ENCODE measurements at places on chromosomes 2 and 18.

DNA sequence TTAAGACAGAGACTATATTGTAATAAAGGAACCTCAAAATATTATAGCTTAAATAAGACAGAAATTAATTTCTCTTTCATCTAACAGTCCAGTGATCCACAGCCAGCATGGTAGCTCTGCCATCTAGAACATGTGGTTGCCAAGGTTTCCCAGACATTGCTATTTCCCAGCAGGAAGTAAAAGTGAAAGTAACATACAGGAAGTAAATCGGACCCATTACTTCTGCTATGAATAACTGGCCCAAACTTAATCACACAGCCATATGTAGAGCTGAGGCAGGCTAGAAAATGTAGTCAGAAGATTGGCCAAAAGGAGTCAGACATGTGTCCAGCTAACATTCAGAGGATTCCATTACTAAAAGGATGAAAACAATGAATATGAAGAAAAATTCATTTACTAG, 71.0 kb downstream of the NOL4 start:
- DNase-seq, result no peak

- no peak for DNase-seq
Measured at GRCh38 chr2:46350029-46350689, 53.0 kb downstream of the EPAS1 start.

- DNase-seq, result no peak
Measured at GRCh38 chr2:174563530-174564282, 33.9 kb downstream of the WIPF1 start.

DNA sequence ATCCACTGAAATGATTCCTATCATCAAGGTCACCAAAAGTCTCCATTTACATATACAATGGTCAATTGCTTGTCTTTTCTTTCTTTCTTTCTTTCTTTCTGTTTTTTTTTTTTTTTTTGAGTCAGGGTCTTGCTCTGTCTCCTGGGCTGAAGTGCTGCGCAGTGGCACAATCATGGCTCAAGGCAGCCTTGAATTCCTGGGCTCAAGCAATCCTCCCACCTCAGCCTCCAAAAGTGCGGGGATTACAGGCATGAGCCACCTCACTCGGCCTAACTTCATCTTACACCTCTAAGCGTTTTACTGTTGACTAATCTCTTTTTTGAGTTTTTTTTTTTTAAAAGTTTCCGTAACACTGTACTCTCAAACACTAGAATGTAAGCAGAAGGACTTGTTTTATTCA, 867 bp downstream of the SF3B6 start:
- DNase-seq, result no peak

DNA sequence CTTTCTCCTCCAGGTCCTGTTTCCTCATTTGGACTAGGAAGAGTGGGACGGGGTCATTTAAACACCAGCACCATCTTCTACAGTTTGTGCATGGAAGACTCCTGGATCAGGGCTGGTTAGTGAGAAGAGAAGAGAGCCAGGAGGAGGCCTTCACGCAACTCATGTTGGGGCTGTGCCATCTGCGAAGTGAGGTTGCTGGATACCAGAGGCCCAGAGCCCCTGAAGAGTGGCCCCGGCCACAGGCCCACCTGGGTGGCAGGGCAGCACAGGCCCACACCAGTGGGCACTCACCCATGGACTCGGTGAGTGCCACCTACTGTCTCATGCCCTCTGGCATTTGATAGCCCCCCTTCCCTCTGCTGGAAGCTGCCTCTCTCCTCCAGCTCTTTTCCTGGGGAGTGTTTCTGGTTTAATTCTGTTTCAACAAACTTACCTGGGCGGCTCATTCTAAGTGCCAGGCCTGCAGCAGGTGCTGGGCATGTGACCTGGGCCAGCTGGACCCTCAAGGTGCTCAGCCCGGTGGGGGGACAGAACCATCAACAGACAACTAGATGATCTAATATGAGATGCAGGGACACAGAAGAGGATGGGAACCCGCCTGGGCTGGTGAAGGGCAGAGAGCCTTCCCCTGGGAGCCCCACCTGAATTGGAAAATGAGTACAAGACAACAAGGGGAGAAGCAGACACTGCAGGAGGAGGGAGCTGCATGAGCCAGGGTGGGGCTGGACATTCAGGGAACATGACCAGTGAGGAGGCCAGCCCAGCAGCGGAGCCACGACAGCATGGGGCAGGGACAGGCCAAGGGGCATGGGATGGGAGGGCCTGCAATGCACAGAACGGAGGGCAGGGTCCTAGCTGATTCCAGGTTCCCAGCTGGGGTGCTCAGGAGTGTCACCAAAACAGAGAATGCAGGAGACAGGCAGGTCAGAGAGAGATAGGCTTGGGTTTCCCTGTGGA, 70.6 kb downstream of the MARCO start:
- DNase-seq, result no peak
